ENCODE measurements at places on chromosomes 1 and 21. TPM values are rescaled to one million over a fixed set of nuclear protein-coding genes. Genes with fewer than 3 reads are reported as not detected.

- no peak for DNase-seq
Measured at GRCh38 chr1:219898375-219898774, 30.0 kb downstream of the SLC30A10 start.

DNA sequence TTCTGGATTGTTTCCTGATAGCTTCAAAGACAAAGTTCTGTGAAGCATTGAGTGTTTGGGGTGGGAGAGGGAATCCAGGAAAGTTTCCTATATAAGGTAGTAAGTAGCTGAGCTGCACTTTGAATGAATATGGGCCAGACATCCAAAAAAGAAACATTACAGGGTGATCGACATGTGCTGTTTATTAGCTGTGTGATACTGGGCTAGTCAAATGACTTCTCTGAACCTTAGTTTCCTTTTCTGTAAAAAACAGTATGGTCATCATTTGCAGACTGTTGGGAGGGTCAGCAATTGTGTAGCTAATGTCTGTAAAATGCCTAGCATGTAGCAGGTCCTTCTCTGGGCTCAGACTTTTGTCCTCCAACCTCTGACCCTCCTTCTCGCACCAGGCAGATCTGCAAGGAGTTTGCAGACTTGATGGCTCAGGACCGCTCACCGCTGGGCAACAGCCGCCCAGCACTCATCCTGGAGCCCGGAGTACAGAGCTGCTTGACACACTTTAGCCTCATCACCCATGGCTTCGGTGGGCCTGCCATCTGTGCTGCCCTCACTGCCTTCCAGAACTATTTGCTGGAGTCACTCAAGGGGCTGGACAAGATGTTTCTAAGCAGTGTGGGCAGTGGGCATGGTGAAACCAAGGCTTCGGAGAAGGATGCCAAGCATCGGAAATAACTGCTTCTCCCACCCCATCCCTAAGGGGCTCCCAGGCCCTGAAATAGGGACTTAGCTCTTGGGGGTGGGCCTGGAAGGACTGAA, 21.1 kb downstream of the TFAP2E start:
- peak; percentile 56 for DNase-seq

- no peak for DNase-seq
Measured at GRCh38 chr1:185473186-185473585, 156.1 kb upstream of the IVNS1ABP start.

DNA sequence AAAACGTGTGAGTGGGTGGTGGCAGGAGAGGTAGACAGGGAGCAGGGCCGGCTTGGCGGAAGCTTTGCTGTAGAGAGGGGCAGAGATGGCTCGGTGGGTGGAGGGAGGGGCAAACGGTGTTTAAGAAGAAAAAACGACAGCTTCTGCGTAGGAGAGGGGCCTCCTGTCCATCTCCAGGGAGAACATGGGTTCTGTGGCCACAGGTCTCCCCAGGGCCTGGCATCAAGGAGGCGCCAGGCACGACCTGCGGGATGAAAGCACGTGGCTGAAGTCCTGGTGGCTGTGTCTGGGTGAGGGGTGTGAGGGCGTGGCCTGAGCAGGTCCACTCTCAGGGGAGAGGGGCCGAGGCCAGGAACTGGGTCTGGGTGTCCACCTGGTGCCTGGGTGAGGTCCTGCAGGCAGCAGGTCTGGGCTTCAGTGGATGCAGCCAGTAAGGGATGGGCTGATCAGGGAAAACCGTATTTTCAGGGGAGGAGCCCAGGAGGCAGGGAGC, 940 bp upstream of the PRKCZ start:
- no peak for DNase-seq

- DNase-seq: no peak
Measured at GRCh38 chr1:161915051-161915503, 108.6 kb downstream of the OLFML2B start.

DNA sequence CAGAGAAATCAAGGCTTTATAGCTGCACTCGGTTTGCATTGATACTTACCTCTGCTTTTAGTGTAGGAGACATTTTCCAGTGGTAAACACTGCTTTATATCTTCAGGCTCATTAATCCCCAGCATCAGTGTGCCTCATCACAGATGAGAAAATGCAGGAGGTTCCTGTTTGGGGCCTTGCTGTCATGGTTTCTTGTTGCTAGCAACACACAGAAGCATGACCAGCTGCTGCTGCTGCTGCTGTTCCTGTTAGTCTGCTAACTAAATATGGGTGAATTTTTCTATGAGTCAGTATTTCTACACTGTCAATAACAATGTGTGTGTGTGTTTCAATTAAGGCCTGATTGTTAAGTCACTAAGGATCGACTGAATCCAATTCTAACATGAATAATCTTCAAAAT, 85.8 kb upstream of the RGS1 start:
- DNase-seq: peak; percentile 83

GRCh38 chr21:17455451-17455850, 57.4 kb upstream of the CXADR start:
- DNase-seq: no peak

DNA sequence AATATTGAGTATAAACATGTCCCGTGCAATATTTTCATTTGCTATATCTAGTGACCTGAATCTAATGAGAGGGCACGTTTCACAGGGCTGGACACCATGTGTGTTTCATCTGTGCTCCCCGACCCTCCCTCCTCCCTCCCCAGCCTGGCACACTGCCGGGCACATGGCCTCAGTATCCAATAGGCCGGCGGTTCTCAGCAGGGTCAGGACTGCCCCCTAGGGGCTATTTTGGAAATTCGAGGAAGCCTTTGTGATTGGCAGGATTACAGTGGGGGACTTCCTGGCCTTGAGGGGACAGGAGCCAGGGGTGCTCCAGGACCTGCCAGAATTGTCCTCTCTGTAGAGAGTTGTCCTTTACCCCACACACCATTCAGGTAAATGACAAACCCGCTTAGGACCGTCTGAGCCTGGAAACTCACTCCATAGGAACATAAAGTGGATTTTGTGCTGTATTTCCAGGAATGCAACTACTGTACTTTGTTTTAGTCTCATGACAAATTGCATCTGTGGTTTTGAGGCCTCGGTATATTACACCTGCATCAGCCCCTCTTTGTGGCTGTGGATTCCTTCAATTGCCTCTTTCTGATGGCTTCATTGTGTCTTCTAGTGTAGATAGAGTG, 109.5 kb upstream of the SIM2 start:
- DNase-seq: no peak

DNA sequence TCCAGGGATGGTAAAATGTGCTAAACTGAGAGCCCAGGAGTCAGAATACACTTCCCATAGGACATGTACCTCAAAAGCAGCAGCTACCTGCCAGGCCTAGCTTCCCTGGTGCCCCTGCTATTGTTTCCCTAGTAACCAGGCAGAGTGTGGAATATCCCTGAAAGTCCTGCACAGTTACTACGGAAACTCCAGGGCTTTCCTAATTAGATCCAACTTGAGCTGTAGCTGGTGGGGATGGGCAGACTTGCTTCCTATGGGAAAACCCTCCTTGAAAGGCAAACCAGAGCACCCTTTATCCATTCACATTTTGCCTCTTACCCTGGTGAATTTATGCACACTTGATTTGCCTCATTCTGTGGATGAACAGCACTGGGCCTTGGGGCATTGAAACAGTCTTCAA, 559.9 kb upstream of the PBX1 start:
- no peak for DNase-seq

DNA sequence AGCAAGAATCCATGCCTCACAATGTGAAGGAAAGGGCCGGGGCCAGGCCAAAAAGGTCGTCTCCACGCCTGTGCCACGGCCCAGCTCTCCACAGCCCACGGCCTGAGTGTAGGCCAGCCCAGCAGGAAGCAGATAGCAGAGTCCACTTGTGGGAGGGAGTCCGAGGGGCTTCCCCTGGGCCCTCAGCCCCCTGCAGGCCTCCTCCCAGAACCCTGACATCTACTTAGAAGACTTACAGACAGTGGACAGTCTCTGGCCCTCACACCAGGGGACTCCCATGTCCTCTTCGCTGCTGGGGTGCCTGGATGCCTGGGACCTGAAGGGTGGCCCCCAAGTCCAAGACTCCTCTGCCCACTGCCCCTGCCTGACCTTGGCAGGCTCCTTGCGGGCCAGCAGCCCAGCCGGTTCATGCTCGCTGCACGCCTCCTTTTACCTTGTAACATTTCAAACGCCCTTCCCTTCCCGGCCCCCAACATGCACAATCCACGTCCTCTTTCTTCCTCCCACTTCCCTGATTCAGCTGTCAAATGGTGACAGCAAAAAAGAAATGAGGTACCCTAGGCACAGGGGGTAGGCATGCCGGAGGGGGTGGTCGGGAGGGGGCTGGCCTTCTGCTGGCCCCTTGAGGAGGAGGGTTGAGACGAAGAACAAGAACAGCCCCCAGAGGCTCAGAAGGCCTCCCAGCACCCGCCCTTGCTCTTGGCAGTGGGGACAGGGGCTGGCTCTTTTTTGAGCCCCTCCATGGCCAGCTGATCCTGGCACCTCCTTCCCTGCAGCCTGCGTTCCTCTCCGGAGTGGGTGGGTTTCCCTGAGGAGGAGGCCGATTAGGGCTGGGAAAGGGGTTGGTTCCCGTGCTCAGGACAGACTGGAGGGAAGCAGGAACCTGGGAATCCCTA, 997 bp upstream of the PTPN7 start:
- DNase-seq: no peak

DNA sequence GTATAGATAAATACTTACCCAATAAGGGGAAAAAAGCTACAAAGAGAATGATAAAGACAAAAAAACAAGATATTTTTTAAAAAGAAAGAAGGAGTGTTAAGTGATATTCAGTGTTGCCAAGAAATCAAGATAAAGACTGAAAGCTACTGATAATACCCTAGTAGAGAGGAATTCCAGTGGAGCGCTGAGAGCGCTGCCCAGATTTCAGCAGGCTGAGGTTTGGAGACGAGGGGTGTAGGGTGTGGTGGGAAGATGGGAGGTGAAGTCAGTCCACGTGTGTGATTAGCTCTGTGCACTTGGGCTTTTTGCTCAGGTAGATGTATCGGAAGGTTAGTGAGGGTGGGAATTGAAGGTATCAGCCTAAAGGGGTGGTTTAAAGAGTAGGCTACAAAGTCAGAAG, 47.8 kb downstream of the FMN2 start:
- DNase-seq: no peak

- DNase-seq: no peak
Measured at GRCh38 chr1:39196244-39197215, 8.0 kb upstream of the MACF1 start.

- DNase-seq: peak; percentile 87
Measured at GRCh38 chr1:228141226-228142044, 1.4 kb downstream of the GUK1 start.

DNA sequence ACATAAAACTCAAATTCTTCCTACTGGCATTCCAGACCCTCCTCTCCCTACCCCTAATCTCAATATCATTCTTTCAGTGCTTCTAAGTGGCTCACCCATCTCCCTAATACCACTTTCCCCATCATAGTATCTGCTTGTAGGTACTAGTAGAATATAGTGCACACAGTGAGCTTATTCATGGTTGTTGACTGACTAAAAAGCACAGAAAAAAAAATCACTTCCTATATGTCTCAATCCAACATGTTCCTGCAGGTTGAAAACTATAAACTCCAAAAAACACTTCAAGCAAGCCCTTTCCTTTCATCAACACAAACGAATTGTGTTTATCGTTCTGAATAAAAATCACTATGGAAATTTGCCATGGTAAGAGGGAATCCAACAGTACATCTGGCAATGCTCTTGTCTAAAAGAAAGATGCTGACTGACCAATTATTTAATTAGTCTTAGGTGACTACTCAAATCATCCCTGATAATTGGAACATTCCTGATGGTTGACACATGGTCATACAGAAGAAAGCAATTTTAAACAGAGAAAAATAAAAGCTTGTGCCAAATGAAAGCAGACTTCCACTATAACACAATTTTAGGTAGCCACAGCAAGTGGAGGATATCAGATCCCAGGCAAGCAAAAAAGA, 87.1 kb downstream of the NDUFS5 start:
- no peak for DNase-seq

- peak; percentile 89 for DNase-seq
Measured at GRCh38 chr1:26417111-26417759, 6.6 kb downstream of the LIN28A start.

DNA sequence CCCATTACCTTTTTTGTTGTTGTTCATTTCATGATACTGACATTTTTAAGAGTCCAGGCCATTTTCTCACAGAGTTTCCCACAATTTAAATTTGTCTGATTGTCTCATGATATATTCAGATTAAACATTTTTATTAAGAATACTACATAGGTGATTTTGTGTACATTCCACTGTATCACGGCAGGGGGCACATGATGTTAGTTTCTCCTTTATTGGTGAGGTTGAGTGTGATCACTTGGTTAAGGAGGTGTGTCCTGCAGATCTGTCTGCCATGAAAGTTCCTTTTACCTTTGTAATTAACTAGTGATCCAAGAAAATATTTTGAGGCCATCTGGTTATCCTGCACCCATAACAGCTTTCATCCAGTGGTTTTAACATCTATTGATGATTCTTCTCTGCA, 11.8 kb downstream of the RTCA start:
- DNase-seq: no peak

- DNase-seq: no peak
Measured at GRCh38 chr1:219276049-219276738, 102.5 kb downstream of the LYPLAL1 start.

GRCh38 chr1:187476671-187477070, 647.9 kb downstream of the PLA2G4A start:
- DNase-seq: no peak

DNA sequence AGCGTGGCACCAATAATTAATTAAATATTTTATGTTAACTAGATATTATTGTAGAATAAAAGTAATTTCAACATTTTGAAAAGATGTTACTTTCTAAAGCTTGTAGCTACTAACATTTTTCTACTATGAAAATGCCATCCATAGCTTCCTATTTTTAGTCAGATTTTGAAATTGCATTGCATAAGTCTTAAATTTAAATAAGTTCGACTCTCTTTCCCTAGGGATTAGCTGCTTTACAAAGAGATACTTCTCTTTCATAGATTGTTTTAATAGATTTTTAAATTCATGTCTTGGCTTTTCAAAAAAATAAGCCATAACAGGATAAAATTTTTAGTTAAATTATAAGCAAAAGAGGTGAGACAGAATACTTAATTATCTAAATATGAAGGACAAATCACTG, 1279.6 kb downstream of the KCNT2 start:
- no peak for DNase-seq

GRCh38 chr21:34020983-34021553, 52.3 kb upstream of the MRPS6 start:
- no peak for DNase-seq

- DNase-seq: peak; percentile 68
Measured at GRCh38 chr1:31785020-31785946, 21.1 kb upstream of the ADGRB2 start.

GRCh38 chr21:33300701-33301631, 23.8 kb upstream of the IFNAR1 start:
- no peak for DNase-seq

- no peak for DNase-seq
Measured at GRCh38 chr1:54238353-54239034, 38.5 kb downstream of the MRPL37 start.

GRCh38 chr1:95506736-95507414, 272.9 kb downstream of the RWDD3 start:
- DNase-seq: no peak

Gene EXO5
- total RNA-seq: 6.1 TPM

Gene DCST1
- not detected for total RNA-seq

Gene C1orf56
- 4.6 TPM for total RNA-seq

Gene WNT2B
- total RNA-seq: 2.5 TPM

Gene KRTAP21-2
- total RNA-seq: not detected

Gene CELA2A
- total RNA-seq: not detected
